Stimulated activated naive CD8-positive, alpha-beta T cell treated with anti-CD3 and anti-CD28 coated beads, Interleukin-15, Interleukin-2, amounts not matched to agents 100 U/mL and 50 U/mL, for 24 hours (primary cell): ENCODE measurements at places on chromosomes 1 and 21.

DNA sequence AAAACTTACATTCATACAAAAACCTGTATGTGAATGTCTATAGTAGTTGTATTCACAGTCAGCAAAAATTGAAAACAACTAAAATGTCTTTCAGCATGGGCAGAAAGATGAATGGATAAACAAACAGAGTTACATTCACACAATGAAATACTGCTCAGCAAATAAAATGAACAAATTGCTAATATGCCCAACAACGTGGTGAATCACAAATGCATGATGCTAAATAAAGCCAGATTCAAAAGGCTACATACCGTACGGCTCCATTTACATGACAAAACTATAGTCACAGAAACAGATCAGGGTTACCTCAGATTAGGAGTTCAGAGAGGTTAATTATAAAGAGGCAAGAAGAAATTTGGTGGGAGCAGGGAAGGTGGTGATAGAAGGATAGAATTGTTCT, 100.7 kb upstream of the KCTD3 start:
- no peak for DNase-seq

GRCh38 chr1:19468397-19468956, 16.9 kb downstream of the CAPZB start:
- peak; percentile 68 for DNase-seq

DNA sequence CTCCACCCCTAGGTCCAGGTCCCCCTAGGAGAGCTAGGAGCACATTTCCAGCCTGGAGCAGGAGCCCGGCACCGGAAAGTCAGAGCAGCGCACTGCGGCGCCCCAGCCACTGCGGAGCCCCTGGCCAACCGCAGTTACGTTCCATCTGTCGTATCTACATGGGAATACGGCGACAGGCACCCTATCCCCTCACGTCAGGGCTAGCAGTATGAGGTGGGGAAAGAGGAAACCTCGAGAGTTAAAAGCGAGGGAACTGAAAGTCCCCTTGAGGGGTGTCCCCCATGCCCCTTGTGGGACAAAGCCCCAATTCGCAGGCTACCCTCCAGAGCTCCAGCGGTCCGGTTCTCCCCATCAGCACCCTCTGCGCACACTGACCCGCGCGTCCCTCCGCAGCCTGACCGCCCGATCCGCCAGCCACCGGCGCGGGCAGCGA, 995 bp downstream of the COLGALT2 start:
- DNase-seq = peak; percentile 12

DNA sequence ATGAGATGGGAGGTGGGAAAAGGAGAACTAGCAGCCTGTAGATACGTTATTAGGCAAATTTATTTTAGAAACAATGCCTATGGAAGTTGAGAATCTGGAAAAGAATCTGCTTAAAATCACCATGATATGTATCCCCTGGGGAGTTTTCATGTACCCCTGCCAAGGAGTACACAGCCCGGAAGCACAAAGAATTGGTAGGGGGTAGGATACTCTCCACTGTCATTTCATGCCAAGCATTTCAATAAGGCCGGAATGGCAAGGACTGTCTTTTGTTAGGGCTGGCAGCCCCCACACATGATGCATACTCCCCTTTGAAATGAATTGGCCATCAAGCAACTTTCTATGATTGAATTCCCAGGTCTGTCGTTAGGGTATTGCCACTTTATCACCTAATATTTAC, 111.5 kb upstream of the APP start:
- no peak for DNase-seq

GRCh38 chr21:33554982-33555344, 12.1 kb downstream of the SON start:
- no peak for DNase-seq

- DNase-seq = no peak
Observed at GRCh38 chr1:153393926-153394325, 3.1 kb upstream of the S100A8 start.

DNA sequence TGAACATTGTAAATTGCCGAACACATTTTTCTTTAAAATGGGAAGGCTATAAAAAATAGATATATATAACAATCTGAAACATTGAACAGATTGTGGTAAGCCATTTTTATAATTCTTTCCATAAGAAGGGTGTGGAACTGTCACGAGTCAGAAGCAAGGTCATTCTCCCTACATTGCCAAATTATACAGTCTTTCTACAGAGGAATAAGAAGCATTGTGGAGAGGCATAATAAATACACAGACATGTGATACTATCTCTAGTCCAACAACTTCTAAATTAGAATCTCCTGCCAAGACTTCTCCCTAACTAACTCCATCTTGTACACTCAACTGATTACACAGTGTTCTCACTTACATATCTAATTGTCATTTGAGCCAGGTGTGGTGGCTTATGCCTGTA, 227.9 kb downstream of the CENPF start:
- DNase-seq = no peak
